ENCODE measurements at places on chromosomes 12 and 14.

GRCh38 chr12:15222219-15222618, 1.0 kb upstream of the RERG start:
- no peak for DNase-seq

DNA sequence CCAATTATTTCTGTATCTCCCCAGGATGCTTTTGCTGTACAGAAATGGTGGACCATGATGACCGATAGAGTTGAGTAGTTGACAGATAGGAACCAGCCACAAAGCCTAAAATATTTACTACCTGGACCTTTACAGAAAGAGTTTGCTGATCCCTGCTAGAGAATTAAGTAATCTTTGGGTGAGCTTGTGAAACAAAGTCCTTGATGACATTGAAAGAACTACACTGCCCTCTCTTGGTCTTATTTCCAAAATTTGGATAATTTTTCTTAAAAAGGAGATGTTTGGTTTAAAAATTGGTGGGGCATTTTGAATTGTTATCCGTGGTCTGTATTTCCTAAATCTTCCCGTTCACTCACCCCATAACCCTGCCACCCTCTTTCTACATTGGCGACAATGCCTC, 13.7 kb upstream of the TCTN1 start:
- DNase-seq = no peak

GRCh38 chr14:79971330-79971729, 240.0 kb downstream of the DIO2 start:
- no peak for DNase-seq

DNA sequence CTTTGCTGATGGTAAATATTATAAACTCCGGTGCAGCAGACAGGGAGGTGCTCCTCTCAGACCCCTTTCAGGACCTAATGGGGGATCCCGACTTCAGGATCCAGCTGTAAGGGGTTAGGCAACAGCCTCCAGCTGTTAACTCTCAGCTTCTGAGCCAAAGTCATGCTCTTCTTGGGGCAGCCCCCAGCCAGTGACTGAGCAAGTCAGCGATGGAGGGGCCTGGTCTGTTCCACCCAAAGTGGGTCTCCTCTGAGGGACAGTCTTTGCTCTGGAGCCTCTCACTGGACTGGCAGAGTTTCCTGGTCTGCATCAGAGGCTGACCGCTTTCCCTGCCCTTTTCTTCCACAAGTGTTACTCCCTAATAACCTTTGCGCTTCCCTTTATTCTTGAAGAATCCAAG, 184.2 kb upstream of the DIO3 start:
- DNase-seq = no peak

DNA sequence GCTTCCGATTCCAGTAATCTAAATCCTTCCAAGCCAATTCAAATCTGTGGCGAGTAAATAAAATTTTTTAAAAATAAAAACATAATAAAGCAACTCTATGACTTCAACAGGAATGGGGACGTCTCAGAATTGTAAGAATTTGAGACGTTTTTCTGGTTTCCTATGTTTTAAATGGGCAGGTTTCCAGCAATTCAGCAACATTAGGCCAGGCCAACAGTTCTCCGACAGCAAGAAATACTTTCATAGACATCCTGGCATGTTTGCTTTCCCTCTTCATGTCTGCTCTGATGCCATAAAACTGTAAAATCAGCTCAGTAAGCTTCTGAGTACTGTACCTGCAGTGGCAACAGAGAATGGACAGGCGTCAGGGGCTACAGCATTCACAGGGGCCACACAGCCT, 35.8 kb upstream of the DICER1 start:
- no peak for DNase-seq

GRCh38 chr12:106652510-106653015, 69.8 kb downstream of the RFX4 start:
- DNase-seq = no peak

DNA sequence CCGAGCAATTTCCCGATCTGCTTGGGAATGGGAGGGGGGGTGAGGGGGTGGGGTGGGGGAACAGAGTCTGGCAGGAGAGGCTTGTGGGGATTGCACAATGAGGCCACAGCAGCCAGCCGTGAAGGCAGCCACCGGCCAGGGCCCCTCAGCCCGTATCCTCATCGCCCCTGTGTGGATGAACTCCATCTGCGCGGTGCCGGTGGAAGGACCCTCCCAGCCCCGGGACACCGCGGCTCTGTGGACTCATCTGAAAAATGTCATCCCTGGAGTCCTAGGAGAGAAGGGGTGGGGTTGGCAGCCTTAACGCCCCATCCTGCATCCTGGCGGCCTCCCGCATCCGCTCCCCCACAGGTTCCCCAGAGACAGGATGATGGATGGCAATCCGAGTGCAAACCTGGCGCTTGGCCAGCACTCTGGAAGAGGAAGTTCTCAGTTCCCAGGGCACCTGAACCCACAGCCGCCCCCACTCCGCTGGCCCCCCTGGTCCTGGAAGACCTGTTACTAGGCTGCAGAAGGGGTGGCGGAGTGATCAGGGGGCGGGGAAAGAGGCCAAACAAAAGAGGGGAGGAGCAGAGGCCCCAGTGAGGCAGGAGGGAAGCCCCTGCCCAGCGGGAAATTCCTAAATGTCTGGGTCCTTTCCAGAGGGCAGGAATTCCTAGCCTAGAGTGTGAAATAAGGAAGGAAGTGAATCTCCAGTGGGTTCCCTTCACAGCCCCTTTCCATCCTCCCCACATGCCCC, 1.2 kb upstream of the TNFAIP2 start:
- no peak for DNase-seq

DNA sequence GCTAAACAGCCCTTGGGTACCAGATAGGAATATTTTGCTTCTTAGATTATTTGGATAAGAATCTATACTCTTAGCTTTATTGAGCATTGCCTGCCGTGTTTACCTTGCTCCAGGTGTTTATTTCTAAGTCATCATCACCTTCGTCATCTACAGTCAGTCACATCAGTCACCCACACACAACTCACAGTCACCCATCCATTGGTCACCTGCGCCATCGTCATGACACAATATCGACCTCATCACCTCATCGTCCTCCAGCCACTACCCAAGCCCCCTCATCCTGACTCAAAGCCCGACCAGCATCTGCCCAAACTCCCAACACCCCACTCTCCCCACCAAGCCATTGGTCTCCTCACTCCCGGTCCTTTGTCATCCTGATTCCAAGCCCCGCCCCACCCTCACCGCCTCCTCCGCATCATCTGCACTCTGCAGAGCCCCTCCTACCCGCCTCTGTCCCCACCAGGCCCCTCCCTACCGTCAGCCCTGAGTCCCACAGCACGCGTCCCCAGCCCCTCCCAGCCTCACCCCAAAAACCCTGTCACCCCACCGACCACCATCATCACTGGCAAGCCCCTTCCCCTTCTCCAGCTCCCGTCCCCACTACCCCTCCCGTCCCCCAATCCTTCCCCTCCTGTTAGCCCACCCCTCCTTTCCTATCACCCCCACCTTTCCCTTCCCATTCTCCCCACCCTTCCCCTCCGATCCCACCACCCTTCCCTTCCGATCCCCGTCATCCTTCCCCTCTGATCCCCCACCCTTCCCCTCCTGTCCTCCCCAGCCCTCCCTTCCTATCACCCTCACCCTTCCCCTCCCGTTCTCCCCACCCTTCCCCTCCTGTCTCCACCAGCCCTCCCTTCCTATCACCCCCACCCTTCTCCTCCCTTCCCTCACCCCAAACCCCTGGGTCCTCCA, 9.8 kb downstream of the DLK1 start:
- DNase-seq = no peak

DNA sequence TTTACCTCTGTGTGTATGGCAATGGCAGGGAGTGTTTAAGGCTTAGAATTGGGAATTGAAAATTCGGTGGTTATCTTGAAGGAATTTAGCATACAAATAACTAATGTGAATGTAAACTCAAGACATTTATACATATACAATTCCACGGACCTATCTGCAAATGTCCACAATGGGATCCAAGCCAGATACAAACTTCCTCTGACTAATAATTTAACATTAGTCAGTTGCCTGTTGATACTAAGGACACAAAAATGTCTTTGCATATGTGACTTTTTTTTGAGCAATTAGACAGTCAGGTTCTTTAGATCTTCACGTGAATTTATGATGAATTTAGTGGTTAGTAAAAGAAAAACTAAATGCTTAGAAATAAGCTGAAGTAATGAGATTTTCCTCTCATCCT, 40.5 kb downstream of the ESR2 start:
- no peak for DNase-seq
